ENCODE measurements at places on chromosomes 13 and 19.

DNA sequence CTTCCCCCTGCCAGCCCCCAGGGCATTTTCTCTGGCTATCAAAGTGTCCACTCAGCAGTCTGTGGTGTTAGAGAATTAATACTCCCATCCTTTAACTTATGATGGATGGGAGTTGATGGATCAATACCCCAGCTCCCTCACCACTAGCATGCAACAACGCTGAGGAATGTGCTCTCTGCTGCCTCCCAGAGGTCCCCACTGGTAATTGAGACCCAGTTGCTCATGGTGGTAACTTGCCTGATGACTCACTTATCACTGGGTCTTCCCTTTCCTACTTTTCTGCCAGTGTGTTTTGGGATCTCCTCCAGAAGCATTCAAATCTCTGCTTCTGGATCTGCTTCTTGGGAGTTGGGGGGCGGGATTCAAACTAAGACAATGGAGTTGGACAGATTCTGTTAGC is 20.3 kb upstream of the CACNA1A start:
- DNase-seq = no peak

GRCh38 chr19:36488846-36489117 is 579 bp downstream of the ZNF566 start:
- peak; percentile 2 for DNase-seq

DNA sequence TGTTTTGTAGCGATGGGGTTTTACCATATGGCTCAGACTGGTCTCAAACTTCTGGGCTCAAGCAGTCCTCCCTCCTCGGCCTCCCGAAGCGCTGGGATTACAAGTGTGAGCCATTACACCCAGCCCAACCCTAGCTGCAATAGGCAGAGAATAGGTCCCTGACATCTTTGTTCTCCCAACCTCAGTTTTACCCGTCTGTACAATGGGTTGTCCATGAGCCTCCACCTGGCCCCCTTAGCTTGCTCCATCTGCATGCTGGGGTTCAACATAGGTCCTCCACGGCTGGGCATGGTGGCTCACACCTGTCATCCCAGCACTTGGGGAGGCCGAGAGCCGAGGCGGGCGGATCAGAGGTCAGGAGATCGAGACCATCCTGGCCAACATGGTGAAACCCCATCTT is 14.4 kb downstream of the NFIC start:
- DNase-seq = no peak

DNA sequence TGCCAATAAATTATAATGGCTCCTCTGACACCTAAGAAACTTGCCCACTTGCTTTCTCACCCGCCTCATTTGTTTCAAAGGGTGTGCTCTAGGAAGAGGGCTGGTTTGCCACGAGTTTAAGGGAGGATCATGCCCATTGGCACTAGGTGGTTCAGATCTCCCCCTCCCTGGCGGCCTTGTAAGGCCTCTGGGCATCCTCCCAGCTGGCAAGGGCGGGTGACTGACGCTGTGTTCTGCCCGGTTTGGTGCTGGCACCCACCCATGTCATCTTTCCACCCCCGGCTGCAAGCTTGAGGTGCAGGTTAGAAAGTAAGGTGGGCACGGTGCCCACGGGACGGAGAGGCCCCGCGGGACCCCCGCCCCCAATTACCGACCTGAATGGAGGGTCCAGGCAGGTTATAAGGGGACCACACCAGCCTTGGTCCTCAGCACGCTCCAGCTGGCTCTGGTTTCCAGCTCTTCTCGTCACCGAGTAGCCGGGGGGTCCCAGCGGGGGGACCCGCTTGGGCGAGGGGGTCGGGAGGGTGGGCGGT is 90.4 kb downstream of the PTPRS start:
- DNase-seq = no peak

DNA sequence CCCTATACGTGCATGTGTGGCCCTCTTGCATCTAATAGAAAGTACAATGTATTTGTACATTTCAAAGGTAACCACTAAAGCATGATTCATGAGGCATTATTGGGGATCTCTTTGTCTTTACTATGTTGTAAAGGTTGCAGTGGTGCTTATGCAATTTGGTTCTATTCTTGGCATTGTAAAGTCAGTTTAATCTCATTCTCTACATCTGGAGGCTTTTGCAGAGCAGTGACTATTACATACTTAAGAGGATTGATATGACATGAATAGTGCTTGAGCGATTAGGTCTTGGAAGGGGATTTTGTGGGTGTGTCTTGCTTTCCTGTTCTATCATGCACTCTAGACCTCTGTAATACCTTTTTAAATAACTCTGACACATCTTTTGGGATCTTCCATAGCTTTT is 610.0 kb downstream of the EFNB2 start:
- DNase-seq = no peak

- no peak for DNase-seq
Measured at GRCh38 chr19:53010494-53010893, 3.2 kb upstream of the ERVV-1 start.

DNA sequence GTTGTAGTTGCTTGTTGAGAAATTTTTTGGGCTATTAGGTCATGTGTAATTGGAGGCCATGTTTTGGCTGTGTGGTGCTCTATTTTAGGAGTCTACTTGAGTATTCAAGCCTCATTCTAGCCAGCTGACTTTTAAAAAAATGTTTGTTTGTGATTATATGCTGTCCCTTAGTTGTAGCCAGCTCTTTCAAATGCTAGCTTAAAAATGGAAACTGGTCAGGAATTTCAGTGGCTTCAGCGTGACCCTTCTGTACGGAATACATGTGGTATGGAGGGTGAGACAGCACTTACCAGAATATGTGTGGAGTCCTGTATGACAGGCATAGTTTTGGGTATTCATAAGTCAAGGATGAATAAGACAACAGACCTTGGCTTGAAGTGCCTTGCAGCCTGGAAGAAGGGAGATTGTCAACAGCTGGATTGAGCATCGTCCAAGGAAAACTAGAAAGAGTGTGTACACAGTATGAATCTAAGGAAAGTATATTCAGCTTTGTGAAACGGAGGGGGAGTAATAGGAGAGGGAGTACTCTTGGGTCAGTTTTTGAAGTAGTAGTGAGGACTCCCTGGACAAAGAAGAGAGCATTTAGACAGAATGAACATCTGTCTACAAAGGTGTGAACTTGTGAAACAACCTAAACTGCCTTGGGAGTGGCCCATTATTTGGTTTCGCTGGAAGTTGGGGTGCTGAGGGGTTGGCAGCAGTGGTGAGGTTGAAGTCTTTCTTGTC is 20.0 kb upstream of the WTIP start:
- no peak for DNase-seq

DNA sequence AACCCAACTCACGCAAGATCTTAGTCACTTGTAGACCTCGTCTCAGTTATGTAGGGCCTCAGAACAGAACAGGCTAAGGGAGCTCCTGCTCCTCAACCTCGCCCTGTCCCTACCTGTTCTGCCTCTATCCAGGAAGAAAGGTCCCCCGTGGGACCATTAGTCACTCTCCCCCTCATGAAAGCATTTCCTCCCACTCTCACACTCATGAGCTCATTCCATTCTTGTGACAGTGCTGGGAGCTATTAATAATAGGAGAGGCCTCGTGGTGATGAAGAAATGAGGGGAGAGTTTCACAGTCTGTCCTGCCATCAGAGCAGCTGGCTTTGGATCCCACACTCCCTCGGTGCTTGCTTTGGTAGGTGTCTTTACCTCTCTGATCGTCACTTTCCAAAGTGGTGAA is 10.2 kb downstream of the PPP2R1A start:
- no peak for DNase-seq

DNA sequence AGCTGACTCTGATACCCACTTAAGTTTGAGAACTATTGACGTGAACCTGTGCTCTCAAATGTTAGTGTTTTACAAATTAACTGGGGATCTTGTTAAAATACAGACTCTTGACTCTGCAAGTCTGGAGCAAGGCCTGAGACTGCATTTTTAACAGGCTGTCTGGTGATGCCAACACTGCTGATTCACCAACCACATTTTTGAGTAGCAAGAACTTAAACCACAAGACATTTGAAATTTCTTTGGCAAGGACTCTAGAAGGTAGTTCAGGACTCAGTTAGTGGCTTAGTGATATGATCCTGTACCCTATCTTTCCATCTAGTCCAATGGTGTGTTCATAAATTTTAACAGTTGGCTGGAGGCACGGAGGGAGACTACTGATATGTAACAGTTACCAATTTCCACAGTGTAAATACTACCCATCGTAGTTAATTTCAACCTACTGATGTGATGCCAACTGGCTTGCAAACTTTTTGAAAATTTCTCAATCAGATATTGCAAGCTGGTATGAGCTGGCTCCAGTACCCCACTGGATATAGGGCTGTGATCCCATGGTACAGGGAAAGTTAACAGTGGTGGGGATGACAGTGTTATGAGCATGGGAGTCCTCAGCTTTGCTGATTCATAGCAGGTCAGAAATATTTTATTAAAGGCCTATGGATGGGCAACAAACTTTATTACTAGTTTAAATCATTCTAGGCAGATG is 255.1 kb downstream of the TBC1D4 start:
- DNase-seq = no peak

DNA sequence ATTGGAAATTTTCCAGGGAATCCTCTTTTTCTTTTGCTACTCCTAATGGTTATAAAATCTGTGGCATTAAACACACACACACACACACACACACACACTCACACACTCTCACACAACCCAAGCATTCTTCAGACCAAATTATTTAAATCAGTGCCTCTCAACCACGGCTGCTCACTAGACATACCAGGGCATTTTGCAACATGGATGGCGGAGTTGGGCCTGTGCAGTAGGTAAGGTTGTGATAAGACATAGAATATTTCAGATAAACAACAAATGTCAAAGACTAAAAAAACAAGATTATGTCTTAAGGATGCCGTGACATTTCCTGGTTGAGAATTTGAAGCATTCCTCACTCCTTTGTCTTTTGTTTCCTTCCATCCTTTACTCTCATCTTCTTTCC is 443.1 kb downstream of the MYO16 start:
- no peak for DNase-seq

DNA sequence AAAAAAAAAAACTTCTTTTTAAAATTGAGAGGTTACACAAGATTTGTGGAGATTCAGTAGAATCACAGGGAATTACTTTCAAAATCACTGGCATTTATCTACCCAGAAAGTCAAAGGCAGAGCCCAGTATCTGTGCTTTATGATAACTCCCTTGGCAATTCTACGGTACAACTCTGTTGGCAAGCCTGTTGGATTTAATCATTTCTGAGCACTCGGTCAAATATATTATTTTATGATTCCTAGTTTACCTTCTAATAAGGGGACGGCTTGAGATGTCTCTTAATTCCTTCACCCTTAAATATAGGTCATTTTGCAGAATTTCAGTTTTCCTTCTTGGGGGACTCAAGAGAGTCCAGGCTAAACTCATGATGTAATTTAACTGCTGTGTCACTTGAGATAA is 987.6 kb downstream of the EFNB2 start:
- DNase-seq = no peak

DNA sequence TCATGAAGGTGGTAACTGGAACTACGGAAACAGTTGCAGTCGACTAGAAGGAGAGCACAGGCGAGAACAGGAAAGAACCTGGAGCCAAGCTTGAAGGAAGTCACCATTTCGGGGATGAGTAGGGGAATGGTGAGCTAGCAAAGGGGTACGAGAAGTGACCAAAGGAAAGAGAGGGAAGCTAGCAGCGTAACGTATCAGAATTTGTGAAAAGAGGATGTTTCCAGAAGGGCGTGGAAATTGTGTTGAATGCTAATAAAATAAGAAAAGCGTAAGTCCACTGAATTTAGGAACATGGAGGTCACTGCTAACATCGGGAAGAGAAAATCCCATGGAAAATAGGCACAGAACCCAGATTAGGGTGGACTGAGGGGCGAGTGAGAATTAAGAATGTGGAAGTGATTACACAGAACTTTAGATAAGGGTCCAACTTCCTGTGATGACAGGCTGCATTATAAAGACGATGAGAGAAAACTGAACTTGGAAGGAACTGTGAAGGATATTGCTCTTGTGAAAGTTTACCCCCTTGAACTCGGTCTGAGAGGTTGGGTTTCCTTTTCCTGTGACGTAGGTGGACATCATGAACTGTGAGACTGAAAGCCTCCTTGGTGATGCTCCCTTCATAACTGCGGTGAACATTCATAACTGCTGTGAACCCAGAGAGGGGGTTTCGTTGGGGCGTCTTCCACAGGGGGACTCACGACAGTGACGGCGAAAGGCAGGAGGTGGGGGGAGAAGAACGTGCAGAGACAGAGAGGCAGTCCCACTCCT is 2.0 kb upstream of the FFAR2 start:
- no peak for DNase-seq

DNA sequence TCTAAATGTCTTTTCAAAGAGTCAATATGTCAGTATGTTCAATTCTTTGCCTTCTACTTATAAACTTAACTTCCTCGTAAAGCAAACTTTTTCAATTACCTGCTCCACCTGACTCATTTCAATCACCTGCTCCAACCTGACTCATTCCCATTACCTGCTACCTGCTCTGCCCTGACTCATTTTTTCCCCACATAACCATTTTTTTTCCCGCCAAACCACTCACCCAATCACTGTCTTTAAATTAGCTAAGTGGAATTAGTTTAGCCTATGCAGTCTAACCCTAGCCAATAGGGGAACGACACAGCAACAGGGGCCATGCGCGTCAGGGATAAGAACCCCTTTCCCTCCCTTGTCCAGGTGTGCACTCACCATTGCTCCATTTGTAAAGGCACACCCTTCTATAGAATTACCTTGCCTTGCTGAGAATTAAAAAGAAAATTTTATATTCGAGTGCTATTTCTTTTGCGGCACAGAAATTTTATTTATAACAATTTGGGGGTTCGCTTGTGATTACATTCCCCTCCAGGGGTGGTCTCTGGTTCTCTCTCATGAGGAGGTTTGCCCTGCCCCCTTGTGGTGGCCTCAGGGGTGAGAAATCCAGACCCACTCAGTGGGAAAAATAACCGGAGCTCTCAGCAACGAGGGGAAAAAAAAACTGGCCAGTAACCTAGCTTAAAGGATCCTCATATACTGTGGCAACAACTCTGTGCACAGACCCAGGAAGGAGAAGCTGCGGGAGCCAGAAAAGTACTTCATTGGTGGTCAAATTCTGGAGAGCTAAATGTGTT is 193.1 kb downstream of the ZNF486 start:
- DNase-seq = no peak

- DNase-seq = no peak
Measured at GRCh38 chr13:73757481-73758233, 376.5 kb downstream of the KLF12 start.

GRCh38 chr13:93270769-93271742 is 44.4 kb downstream of the GPC6 start:
- DNase-seq = no peak

GRCh38 chr19:50547385-50548190 is 20.6 kb downstream of the LRRC4B start:
- no peak for DNase-seq

DNA sequence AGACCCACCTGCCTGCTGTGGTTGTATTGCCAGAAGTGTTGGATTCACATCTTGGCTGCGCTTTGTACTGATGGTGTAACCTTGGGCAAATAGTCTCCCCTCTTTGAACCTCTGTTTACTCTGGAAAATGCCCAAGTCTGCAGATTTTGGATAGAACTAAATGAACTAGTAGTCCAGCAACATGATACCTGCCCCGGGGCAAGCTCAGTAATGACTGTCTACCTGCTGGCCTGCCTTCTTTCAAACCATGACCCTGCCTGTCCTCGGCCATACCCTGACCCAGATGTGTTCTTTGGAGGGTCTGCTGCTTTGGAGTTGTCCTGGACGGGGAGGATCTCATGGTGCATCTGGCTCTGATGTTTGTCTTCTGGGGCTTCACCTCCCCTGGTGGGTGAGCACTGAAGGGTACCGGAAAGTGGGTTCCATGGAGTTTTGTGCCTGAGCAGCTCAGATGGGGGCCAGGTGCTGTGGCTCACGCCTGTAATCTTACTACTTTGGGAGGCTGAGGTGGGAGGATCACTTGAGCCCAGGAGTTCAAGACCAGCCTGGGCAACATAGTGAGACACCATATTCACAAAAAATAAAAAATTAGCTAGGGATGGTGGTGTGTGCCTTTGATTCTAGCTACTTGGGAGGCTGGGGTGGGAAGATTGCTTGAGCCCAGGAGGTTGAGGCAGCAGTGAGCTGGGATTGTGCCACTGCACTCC is 59.5 kb downstream of the TNFRSF19 start:
- DNase-seq = no peak

Data from activated naive CD8-positive, alpha-beta T cell treated with anti-CD3 and anti-CD28 coated beads, Interleukin-2, amount 50 U/mL, for 16 hours (primary cell).